ENCODE measurements at places on chromosomes 3 and 15.

GRCh38 chr3:73143821-73144237 is 82.4 kb downstream of the EBLN2 start:
- DNase-seq: peak; percentile 3

DNA sequence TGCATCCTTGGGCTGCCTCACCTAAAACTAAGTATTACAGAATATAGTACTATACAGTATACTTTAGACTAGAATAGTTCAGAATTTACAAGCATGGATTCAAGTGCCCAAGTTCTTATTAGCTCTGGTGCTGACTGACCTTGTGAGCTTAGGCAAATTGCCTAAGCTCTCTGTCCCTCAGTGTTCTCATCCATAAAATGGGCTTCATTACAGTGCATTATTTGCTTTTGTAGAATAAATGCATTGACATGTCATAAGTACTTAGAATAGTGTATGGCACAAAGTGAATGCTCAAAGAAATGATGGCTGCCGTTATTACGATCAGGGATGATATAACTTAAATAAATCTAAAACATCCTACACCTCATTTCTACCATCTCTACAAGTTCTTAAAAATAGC is 269.7 kb downstream of the FOXP1 start:
- no peak for DNase-seq

GRCh38 chr3:153789380-153789779 is 331.8 kb upstream of the ARHGEF26 start:
- DNase-seq: no peak

DNA sequence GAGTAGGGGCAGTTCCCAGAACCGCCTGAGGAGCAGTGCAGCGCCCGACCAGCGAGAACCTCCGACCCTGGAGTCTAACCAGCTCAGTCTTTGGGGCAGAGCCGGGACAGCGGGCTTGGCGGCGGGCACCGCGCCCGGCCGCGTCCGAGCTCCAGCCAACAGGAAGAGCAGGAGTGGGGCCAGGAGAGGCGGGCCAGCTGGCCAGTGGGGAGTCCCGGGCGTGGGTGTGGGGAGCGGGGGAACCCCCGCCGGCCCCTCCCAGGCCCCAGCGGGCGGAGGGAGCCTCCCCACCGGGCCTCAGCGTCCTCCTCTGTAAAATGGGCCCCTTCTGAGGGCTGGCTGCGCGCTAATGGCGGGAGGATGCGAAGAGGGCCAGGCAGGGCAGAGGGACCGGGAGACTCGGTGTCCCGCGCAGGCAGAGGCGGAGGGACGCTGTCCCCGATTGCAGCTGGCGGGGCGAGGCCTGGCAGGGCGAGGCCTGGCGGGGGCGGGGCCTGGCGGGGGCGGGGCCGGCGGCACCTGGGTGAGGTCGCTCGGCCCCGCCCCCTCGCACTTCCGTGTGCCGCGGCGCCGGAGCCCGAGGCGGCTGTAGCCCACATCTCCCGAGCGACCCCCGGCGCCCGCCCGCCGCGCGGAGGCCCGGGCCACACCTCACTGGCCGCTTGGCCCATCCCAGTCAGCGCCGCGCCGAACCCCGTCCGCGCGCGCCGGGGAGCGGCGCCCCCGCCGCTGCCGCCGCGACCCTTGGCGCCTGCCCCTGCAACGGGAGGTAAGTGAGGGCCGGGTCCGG is at the start of gene PRKCD:
PRKCD (plus strand) TSS at position 550 of the 790 bp plus-strand sequence. CDS start 17,214 bp downstream, outside the sequence.
- DNase-seq: peak; percentile 24

DNA sequence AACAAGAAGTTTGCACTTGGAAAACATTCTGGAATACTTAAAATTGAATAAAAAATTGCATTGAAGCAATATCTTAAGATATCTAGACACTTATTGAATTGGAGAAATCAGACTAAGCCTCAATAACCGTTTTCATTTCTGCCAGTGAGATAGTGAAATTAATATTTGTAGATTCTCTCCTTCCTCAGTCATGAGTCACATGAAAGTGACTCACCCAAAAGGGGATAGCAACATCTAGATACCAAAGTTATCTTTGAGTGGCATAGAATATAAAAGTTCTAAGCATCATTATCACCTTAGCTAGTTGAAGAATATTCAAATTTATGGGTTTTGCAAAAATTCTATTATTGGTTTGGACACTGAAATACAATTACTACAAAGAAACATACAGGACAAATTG is 614.8 kb upstream of the ZNF717 start:
- DNase-seq: no peak

DNA sequence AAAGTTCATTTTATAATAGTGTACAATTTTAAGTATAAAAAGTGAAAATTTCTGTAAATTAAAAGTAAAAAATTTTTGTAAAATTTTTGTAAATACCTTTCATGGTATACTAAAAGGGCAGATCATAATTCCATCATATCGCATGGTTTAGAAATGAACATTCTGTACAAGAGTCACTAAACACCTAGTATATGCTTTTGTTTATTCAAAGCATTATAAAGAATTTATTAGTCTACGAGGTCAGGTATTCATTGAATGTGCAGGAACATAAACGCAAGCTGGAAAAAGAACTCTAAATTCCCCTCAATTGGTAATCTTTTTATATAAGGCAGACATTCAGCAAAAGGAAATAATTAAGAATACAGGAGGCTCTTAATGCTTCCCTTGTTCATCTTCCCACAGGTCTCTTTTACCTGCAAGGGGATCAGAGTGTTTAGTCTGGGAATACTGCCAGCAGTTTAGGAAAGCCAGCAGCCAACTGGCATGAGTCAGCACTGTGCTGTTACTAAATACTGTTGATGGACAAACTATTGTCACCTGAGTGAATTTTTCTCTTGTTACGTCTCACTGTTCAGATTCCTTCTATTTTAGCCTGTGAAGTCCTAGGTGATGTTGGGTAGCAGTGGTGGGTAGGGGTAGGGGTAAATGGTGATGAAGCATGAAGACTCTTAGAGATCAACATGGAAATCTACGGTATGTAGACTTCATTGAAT is 70.1 kb downstream of the UQCC5 start:
- DNase-seq: peak; percentile 60

DNA sequence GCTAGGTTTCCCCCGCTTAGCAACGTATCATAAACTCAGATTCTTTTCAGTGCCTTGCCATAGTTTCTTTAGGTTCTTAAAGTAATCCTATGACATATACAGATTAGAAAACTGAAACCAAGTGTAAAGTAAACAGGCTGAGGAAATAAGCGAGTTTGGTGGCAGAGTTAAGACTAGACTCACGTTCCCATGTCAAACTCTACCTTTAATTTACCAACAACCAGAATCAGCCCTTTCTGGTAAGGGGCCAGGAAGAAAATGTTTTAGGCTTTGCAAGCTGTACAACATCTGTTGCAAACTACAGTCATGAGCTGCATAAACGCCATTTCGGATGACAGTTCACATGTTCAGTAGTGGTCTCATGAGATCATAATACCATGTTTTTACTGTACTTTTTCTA is 128.0 kb upstream of the PRICKLE2 start:
- DNase-seq: no peak

DNA sequence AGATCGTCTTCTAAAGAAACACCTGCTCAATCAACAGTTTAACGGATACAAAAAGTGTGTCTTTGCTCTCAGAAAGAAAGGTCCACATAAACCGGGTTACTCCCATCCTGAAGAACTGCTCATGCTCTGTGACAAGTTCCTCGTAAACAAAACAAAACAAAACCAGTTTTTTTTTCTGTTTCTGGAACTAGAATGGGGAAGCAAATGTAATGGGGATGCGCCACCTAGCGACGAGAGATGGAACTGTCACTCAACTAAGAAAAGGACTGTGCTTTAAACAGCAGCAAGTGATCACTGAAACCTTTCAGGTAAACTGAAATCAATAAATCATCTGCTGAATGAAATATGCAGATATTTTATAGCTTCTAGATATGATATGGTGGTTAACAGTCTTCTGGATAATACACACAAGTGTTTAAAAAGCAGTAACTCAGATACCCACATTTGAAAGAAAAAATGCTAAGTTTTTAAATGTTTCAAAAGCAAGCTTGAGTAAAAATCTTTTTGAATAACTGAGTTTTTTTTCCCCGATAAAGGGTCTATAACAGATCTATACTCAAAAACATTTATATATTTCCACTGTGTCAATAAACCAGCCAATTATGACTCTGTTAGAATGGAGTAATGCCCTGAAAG is 10.9 kb downstream of the TM2D3 start:
- no peak for DNase-seq

- DNase-seq: no peak
Observed at GRCh38 chr15:91369823-91370222, 269.8 kb downstream of the SV2B start.

- no peak for DNase-seq
Observed at GRCh38 chr3:95154766-95155165, 1091.9 kb downstream of the NSUN3 start.

DNA sequence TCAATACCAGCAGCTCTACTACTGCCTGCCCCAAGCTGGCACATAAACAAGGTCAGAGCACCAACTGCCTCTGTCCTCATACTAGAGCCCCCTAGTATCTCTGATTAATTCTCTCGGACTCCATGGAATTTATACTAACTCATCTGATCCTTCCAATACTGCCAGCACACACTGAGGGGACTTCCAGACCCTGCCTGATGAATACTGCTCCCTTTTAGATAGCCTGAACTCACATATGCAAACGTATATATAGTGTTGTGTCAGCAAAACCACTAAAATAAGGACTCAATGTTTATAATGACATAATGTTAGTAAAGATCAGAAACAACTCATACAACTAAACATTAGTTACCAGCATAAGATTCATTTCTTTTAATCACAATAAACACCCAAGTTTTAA is 25.0 kb downstream of the CEP70 start:
- no peak for DNase-seq

DNA sequence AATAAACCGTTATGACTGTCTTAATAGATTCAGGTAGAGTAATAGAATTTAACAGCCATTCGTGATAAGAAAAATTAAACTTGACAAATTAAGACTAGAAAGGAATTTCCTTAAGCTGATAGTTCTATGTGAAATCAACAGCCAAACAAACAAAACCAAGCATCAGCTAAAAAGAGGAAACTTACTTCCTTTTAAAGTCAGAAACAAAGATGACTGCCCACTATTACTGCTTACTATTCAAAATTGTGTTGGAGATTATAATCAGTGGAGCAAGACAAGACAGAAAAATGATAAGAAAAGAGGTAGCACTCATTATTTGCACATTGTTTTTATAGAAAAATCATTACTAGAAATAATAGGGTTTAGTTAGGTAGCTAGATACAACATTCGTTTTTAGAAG is 13.8 kb upstream of the FAH start:
- DNase-seq: no peak

GRCh38 chr3:188335656-188336055 is 181.7 kb downstream of the LPP start:
- no peak for DNase-seq

DNA sequence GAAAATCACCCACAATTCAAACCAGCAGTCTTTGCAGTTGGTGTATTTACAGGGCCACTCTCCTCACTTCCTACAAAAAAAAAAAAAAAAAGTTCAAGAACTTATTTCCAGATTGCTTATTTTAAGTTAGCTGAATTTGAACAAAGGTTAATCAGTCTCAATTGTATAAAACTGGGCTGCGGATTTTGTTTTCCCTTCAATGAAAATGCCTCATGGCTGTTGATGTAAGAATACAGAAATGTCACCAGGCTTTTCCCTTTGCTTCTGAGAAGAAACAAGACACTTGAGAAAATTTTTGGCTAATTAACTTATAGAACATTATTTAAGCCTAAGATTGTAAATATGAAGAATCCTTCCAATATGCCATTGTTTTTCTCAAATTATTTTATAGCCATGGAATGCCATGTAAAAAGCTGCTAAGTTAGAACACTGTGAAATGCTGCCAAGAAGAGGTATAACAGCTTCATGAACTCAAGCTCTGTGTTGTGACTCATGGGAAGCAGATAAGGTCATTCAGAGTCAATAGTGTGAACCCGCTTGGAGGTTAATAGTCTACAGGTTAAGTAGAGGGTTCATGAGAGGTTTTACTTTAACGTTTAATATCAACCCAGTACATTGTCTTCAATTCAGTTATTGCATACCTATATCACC is 84.3 kb upstream of the ABI3BP start:
- DNase-seq: no peak

DNA sequence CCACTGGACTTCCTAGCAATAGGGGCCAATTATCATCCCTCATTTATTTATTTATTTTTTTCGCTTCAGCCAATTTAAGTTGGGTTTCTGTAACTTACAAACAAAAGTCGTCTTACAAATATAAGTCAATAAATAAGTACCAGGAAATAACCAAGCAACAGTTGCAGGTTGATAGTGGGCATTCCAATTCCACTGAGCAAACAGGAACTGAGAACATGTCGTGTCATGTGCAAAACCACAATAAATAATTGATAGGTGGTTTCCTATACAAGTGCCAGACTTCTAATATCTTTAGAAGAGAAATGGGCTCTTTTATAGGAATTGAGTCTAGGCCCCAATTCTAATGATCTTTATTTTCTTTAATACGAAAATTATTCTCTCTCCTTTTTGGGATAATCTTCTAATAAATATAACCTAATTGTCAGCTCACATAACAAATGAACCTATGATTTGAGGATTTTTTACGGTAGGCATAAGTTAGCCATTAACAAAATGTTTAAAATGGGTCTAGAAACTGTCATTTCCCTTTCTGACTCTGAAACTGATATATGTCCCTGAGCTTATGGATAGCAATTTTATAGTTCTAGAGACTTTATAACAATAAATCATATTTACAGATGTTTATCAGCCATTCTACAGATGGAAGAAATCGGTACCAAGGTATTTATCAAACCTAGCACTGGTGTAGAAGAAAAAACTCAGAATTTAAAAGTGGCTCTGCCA is 571.8 kb downstream of the FOXP1 start:
- DNase-seq: no peak

- no peak for DNase-seq
Observed at GRCh38 chr15:49462232-49462844, 39.3 kb downstream of the FGF7 start.

DNA sequence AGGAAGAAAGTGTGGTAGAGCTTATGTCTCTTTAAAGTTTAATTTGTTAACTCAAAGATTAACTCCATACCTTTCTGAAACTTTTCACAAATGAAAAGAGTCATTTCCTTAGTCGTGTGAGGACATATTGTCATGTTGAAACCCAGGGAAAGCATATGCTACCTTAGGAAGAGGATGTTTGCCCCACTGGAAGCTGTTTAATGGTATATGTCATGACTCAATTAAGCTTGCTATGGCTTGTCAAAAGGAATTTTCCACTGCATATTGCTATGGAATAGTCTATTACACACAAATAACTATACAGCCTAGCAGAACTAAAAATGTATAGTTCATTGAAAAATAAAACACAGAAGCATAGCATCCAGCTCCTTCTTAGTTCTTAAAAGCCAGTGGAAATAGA is 69.9 kb downstream of the NSUN3 start:
- no peak for DNase-seq

DNA sequence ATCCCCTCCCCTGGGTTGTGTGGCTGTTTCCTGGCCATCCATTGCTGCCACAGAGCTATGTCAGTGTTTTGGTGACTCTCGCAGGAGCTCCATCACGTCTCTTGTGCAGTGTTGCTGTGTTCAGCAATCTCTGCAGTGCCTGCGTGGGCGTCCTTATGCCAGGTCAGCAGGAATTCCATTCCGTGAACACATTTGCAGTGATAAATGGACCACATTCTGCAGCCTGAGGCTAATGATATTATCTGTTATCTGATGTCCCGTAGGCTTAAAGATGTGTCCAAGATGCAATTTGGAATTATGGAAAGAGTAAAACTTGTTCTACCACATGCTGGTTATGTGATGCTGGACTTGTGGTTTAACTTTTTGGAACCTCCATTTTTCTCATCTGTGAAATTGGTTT is 25.5 kb upstream of the COL6A6 start:
- no peak for DNase-seq

GRCh38 chr3:119300991-119301391 is 6.8 kb downstream of the ARHGAP31 start:
- no peak for DNase-seq

GRCh38 chr15:60005352-60006202 is 1.5 kb downstream of the FOXB1 start:
- DNase-seq: no peak

Data from retinal pigment epithelial cell (primary cell).